ENCODE measurements at places on chromosomes 12 and 14.

- DNase-seq: no peak
These were observed 24.0 kb upstream of the SLC17A8 start for GRCh38 chr12:100332852-100333251.

DNA sequence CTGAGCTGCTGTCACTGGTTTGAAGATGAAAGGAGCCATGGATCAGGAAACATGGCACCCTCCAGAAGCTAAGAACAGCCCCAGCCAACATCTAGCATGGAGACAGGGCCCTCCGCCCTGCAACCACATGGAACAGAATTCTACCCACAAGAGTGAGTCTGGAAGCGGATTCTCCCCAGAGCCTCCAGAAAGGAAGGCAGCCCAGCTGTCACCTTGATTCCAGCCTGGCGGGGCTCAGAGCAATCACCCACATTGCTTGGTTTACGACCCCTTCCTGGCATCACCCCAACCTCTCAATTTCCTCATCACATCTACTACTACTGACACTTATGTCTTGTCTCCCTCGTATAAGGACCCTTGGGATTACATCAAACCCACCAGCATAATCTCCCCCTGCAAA is 38.5 kb downstream of the OAS2 start:
- no peak for DNase-seq

GRCh38 chr12:6909421-6910145 is 4.8 kb upstream of the ENO2 start:
- no peak for DNase-seq

- DNase-seq: no peak
These were observed 9.6 kb upstream of the EP400 start for GRCh38 chr12:131940141-131940547.

DNA sequence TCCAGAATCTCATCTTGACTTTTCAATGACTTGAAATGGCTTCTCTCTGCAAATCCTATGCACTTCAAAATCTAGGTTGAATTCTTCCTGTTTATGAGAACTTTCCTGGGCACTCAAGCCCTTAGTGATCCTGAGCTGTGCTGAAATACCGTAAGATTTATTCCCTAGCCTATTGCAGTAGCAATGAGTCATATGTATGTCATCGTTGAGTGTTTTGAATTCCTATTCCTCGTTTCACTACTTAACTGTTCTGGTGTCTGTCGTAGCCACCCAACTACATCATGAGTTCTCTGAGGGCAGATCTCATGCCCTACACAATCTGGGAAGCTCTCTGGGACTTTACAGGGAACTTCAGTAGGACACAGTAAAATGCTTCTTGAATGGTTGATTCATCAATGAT is 190.8 kb upstream of the TMEM132C start:
- no peak for DNase-seq

GRCh38 chr14:62431496-62431895 is 613.8 kb downstream of the KCNH5 start:
- no peak for DNase-seq

- no peak for DNase-seq
These were observed 163.8 kb upstream of the CCDC198 start for GRCh38 chr14:57657487-57657886.

DNA sequence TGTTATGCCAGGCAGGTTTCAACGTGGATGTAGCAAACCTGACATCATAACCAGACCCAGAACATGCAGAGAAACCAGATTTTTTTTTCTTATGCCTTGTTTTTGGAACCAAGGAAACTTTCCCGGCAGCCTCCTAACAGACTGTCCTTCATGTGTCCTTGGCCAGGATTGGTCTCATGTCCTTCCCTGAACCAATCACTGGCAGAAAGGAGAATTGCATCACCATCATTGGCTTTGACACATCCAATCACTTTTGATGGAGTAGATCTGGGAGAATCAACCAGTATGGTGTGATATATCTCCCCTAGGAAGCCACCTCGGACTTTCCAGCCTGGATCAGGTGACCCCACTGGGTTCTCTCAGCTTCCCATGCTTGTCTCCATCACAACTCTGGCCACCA is 25.6 kb upstream of the WSCD2 start:
- no peak for DNase-seq

DNA sequence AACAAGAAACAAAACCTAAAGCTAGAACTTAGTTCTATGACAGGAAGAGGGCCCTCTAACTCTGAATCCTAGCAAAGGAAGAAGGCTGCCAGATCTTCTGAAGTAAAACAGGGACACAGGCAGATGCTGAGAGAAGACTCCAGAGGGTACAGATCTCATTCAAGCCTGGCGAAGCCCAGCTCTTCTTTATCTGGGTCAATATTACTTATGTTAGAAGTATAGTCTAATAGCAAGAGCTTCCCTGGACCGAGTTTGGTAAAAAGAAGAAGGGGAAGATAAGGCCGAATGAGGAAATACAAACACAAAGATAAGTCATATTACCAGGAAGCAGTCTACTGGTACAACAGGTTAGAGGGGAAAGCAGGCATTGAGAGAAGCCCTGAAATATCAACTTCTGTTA is 79.9 kb upstream of the CCDC91 start:
- no peak for DNase-seq

DNA sequence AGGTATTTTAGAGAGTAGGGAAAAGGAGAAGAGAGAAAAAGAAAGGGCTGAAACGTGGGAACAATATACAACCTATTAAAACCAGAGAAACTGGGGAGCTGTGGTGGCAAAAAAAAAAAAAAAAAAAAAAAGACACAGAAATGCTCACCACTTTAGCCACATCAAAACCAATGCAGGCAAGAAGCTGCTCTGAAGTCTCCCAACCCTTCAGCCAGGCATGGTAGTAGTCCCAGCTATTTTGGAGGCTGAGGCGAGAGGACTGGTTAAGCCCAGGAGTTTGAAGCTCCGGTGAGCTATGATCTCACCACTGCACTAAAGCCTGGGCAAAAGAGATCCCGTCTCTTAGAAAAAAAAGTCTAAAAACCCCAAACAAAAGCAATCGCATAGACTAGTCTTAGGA is 33.2 kb downstream of the DENND5B start:
- DNase-seq: no peak

DNA sequence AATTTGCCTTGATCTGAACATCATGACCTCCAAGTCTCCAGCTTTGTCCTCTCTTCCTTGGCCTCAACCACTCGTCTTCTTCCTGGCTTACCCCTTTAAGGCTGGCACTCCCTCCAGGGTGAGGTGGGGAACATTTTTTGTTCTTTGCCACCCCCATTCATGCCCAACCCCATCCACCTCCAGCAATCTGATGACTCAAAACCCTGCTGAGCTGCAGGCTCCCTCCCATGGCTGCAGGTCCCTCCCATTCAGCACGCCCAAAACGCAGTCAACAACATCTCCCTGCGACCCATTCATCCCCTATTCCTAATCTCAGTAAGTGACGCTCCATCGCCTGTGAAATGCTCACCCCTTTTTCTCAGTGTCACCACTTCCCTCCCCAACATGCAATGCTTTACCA is 138.8 kb upstream of the PRMT8 start:
- no peak for DNase-seq

DNA sequence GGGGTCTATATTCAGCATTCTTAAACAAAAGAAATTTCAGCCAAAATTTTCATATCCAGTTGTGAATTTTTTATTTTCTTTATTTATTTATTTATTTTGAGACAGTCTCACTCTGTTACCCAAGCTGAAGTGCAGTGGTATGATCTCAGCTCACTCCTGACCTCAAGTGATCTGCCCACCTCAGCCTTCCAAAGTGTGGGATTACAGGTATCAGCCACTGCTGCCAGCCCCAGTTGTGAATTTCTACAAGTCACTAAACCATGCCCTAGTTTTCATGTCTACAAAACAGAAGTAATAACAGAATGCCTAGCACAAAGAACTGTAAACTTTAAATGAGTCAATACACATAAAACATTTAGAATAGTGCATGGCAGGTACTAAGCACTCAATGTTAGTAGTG is 254.2 kb downstream of the C12orf50 start:
- no peak for DNase-seq

GRCh38 chr12:3684449-3685051 is 68.4 kb downstream of the CRACR2A start:
- DNase-seq: no peak

DNA sequence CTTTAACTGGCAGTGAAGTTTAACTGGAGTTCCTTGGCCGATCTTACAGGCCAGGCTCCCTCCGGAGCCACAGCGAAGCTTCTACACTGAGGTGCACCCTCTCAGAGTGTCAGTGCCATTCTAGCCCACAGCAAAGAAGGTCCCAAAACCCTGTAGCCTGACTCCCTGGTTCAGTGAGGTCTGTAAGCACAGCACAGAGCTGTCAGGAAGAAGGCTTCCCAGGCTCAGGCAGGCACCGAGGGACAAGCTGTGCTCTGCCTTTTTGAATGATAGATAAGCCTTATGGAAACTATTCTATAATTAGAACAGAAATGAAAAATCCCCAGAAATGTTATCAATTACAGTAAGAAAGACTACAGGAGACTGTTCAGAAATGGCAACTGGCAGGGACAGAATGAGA is 40.2 kb downstream of the MOK start:
- DNase-seq: no peak

GRCh38 chr12:117835156-117835555 is 133.6 kb downstream of the KSR2 start:
- DNase-seq: no peak

GRCh38 chr12:94941440-94941862 is 62.0 kb downstream of the NDUFA12 start:
- DNase-seq: no peak

DNA sequence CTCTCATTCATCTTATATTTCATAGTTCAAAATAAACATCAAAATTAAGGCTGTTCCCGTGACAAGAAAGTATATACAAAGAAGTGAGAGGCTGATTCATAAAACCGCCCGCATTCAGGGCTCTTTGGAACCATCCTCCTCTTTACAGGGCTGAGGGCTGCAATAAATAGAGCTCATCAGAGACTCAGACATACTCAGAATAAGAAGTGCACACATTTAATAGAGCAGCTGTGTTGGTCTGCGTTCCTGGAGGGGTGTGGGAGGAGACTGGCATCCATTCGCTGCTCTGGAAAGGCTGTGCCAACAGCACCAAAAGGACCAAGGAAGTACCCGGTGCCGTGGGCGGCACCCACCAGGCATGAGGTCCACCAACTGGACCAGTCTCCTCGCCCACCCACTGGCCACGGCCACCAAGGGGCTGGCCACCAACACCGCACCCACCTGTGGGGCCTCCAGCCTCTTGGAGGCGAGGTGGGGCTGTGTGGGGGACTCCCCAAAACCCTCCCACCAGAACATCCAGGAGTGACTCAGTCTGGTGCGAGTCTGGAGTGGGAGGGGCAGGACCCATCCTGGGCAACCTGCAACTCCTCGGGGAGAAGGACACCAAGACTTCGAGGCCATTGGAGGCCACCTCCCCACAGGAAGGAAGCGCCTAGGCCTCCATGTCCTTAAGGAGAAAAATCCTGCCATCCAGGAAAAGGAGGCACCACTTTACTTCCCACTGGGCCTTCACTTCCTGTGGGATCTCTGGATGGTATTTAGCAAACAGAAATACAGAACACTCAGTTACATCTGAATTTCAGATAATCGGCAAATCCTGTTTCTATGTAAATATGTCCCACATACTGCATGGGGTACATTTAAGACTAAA is 32.7 kb downstream of the VCPKMT start:
- no peak for DNase-seq

DNA sequence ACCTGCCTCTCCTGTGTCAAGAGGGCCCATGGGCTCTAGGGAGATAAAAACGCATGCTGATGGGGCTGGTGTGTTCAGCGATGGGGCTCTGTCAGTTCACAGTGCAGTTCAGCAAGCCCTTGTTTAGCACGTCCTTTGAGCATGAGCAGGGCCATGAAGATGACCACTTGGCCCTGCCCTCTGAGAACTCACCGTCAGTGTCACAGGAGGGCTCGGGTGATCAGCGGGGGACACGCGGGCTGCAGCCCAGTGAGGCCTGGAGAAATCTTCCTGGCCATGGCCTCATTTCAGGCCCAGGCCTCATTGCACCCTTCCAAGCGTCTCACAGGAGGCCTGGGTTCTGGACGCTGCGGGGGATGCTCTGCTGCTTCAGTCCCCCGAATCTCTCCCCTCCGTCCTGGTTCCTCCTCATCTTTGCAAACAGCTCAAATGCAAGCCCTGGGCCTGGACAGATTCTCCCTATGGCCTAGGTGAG is 181.6 kb downstream of the ADGRD1 start:
- no peak for DNase-seq

All from transverse colon (tissue), 4 donors.